A375 (cell line): ENCODE measurements at places on chromosomes 12 and 14. TPM values are rescaled to one million over a fixed set of nuclear protein-coding genes. Genes with fewer than 3 reads are reported as not detected.

Gene KRT75
- total RNA-seq: 0.19 TPM in 1 of 2 replicates, not detected in the other

Gene PCED1B
- total RNA-seq: 3.4 and 7.2 TPM in 2 replicates

Gene KLRC3
- 0.60 TPM in 1 of 2 replicates, not detected in the other for total RNA-seq

Gene DBX2
- total RNA-seq: not detected in 2 replicates

Gene CDCA3
- total RNA-seq: 59.8 and 88.8 TPM in 2 replicates

Gene GUCY2C
- total RNA-seq: 0.05 TPM in 1 of 2 replicates, not detected in the other

Gene MVK
- 18.0 and 18.6 TPM in 2 replicates for total RNA-seq

Gene KRT86
- total RNA-seq: 3.0 and 4.7 TPM in 2 replicates

Gene PIWIL1
- total RNA-seq: not detected in 2 replicates
